ENCODE measurements at places on chromosomes 5 and 9.

DNA sequence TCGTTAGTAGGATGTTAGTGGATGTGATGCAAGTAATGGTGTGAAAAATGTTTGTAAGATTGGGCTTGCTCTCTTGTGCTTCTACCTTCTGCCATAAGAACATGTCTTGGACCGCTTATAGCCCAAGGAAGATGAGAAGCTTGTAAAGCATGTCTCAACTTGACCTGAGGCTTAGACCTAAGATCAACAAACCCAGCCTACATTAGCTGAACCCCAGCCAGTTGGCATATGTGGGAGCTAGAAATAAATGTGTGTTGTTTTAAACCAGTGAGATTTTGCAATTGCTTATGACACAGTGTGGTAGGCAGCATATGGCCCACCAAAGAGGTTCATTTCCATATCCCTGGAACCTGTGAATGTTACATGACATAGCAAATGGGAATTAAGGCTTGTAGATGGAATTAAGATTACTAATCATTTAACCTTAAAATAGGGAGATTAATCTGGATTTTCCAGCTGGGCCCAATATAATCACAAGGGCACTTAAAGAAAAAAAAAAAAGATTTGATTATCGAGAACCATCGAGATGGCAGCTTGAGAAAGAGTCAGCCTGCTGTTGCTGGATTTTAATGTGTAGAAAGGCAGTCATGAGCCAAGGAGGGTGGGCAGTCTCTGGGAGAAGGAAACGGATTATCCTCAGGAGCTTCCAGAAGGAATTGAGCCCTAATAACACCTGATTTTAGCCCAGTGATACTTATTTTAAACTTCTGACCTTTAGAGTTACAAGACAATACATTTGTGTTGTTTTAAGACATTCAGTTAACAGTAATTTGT is 27.3 kb upstream of the EDIL3 start:
- DNase-seq = no peak

DNA sequence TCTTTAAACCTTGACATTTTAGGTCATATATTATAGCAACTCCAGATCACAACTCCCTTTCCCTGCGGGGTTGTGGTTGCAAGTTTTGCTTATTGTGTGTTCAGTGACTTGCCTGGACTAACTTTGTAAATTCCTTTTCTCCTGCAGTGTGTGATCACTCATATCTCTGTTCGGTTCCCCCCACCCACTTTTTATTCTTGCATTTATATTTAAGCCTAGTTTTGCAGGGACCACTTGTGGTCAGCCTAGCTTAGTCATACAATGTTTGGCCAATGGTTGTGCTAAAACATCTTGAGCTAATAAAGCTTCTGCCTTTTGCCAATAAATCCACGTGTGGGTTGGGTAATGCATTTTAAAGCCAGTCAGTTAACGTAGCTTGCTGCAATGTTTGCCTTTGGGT is 146.5 kb upstream of the IRX4 start:
- DNase-seq = no peak

DNA sequence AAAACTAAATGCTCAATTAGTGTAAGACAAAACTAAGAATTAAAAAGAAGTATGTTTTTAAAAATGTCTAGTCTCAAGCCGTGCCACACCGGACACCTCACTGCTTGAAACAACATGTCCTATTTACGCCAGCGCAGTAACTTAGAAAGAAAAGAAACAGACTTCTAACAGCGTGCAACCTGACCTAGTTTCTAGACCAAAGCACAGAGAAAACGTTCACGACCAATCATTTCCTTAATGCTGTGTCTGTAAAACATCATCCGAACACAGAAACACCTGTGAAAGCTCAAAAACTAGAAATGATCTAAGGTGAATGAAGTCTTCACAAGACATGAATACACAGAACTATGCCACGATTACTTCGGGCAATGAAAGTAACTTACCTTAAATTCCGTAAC is 4.0 kb downstream of the BRD9 start:
- DNase-seq = no peak

- DNase-seq = no peak
Observed at GRCh38 chr9:36995927-36996705, 38.0 kb downstream of the PAX5 start.

GRCh38 chr5:72194846-72195245 is 87.6 kb downstream of the MAP1B start:
- no peak for DNase-seq

DNA sequence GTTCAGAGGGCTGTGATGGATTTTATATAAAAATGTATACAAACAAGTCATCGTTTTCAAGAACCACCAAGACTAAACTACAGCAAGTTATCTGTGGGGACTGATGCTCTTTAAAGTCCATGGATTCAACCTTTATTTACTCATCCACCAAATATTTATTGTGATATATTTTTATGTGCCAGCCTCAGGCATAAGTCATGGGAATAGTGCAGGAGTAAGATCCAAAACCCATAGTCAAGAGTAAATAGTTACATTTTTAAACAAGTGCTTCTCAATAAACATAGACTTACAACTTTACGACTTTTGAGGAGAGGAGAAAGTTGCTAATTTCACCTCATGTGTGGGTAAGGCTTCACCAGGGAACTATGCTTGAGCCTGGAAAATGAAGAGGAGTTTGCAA is 24.6 kb downstream of the MACIR start:
- no peak for DNase-seq

DNA sequence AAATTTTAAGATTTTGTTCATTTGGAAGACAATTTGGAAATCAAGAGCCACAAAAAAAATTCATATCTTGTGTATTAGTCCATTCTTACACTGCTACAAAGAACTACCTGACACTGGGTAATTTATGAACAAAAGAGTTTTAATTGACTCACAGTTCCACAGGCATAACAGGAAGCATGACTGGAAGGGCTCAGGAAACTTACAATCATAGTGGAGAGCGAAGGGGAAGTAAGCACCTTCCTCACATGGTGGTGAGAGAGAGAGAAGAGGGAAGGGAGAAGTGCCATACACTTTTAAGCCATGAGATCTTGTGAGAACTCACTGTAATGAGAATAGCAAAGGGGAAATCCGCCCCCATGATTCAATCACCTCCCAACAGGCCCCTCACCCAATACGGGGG is 274.4 kb downstream of the KCNN2 start:
- DNase-seq = no peak

GRCh38 chr9:107760469-107761242 is 271.1 kb upstream of the KLF4 start:
- DNase-seq = no peak

GRCh38 chr9:70590315-70590677 is 175.8 kb upstream of the KLF9 start:
- DNase-seq = no peak

- no peak for DNase-seq
Observed at GRCh38 chr5:115336201-115336720, 39.8 kb upstream of the CCDC112 start.

DNA sequence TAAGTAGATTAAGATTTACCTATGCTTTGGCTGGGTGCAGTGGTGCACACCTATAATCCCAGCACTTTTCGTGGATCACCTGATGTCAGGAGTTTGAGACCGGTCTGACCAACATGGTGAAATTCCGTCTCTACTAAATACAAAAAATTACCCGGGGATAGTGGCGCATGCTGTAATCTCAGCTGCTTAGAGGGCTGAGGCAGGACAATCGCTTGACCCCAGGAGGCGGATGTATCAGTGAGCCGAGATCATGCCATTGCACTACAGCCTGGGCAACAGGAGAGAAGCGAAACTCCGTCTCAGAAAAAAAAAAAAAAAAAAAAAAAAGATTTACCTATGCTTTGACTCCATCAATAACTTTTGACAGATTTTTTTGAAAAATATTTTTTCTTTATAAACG is 267.1 kb upstream of the SEMA6A start:
- no peak for DNase-seq

- no peak for DNase-seq
Observed at GRCh38 chr9:70574151-70574837, 159.8 kb upstream of the KLF9 start.

DNA sequence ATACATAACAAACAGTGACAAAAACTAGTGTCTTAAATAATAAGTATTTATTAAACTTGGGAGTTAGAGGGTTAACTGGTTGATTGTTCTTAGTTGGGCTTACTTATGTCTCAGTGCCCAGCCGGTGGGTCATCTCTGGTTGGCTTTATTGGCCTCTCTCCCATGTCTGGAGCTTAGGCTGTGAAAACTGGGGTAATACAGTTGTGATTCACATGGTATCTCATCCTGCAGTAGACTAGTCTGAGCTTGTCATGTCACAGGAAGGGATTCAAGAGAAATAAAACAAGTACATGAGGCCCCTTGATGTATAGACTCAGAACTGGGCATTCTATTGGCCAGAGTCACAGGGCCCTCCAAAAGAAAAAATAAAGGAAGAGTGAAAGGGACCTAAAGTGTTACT is 466.4 kb upstream of the SMC2 start:
- no peak for DNase-seq

- no peak for DNase-seq
Observed at GRCh38 chr5:147481376-147481775, 28.5 kb downstream of the DPYSL3 start.

DNA sequence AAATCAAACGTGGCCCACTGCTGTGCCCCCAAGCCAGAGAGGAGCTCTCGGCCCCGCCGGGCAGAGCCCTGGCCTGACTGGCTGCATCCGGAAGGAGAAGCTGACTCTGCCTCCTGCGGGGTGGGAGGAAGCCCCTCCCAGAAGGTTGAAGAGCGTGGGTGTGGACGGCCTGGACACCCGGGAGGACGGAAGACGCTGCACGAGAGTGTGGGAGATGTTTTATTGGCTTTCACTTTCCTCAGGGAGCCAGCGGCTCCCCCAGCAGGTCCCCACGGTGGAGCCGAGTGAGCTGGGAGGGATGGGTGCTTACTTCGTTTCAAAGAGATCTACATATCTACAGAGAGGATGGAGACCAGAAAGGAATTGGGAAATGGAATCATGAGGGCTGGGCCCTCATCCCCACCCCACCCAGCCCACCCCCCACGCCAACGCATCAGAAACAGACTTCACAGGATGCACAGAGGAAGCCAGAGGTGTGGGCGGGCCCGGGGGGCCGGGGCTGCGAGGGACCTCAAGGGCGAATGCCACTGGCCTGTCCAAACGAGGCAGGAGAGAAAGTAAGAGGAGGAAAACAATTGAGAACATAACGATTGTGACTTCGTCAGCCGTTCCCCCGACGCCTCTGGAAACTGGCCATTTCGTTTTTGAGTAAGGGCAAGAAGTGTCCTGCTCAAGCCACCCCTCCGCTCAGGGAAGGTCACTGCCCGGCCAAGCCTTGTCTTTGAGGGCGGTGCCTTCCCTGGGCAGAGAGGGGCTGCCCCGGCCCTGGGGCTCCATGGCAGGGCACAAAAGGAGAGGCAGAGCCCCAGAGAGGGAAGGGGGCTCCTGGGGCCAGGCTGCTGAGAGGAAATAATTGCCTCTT is 32.1 kb downstream of the FAM163B start:
- no peak for DNase-seq

GRCh38 chr5:149615976-149616375 is 34.7 kb downstream of the ARHGEF37 start:
- DNase-seq = no peak

DNA sequence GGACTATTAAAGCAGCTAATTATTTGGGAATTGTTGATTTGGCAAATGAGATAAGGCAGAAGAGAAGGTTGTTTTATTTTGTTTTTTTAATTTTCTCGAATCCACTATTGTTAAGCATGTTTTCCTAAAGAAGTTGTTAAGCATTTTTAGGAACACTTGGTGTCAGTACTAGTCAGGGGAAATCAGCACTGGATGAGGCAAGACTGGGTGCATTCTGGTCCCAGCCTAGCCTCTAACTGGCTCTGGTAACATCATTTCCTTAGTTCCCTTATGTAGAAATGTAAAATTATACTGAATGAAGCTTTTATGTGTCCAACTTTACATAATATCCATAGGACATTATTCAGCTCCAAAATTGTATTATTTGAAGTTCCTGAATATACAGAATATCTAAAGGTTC is 196.1 kb downstream of the PCSK5 start:
- DNase-seq = no peak

DNA sequence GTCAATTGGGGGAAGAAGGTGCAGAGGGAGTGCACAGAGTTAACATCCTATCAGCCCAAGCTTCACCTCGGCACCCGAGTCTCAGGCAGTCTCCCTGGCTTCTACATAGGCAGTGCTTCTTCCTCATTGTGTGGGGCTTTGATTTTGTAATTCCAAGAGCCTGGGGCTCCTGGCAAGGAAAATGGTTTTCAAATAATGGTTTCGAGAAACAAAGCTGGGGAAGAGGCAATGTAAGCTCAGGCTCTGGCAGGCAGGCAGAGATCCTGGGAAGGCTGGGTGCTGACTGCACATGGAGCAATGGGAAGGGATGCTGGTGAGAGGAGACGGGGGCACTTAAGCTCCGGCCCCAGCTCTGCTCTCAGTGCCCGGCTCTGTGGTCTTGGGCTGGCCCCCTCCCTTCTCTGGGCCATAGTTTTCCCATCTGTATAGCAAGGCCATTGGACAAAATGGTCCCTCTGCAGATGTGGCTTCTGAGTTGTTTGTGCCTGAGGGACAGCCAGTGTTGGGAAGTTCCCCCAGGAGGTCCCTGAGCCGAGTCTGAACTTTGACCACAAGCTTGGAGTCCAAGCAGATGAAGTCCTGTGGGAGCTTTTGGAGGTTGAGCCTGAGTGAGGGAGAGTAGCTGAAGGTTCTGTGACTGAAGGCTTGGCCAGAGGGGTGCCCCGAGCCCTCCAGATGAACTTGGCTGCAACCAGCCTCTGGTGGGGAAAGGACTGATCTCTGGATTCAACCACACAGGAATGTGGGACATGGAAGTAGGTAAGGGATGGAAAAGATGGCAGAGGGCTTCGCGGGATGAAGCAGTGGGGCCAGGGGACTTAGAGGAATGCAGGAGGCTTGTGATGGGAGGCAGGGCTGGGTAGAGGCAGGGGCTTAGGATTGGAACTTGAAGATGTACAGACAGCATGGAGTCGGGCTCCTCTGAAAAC is 28.5 kb upstream of the IL17B start:
- no peak for DNase-seq

DNA sequence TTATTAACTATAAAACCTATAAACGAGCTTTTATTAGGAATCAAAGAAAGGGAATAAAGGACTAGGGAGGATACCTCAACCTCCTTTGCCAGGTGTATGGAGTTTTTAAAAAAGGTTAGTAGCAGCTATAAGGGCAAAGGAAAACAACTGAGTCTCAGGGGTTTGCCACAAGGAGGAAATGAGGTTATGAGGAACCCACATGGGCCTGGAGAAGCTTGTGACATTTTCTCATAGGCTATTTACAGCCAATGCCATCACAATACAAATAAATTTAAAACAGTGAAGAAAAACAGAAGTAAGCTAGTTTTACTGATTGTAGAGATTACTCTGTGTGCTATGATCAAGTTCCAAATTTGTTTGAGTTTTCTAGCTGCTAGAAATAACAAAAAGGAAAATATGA is 92.6 kb downstream of the CDKN2A start:
- DNase-seq = no peak

DNA sequence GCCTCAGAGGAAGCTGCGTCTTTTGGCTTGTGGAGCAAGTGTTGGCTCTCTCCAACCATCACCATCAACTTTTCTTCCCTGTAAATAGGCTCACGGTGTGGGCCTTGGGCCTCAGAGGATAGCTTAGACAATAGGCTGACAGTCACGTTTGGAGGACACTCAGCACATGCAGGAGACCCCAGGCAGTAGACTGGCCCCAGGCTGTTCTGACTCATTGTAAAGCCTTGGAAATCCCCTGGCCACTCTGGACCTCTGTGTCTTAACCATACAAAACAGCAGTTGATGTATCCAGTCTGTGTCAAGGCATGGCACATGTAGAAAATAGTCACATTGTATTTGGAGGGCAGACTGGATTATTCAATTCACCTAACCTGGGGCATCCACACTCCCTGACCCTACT is 18.6 kb downstream of the CD74 start:
- no peak for DNase-seq

- no peak for DNase-seq
Observed at GRCh38 chr5:3736466-3736865, 140.8 kb downstream of the IRX1 start.
